ENCODE measurements at places on chromosomes 16 and 17.
A peak's percentile ranks its signal among the peaks of the same experiment; 100 is the strongest.

DNA sequence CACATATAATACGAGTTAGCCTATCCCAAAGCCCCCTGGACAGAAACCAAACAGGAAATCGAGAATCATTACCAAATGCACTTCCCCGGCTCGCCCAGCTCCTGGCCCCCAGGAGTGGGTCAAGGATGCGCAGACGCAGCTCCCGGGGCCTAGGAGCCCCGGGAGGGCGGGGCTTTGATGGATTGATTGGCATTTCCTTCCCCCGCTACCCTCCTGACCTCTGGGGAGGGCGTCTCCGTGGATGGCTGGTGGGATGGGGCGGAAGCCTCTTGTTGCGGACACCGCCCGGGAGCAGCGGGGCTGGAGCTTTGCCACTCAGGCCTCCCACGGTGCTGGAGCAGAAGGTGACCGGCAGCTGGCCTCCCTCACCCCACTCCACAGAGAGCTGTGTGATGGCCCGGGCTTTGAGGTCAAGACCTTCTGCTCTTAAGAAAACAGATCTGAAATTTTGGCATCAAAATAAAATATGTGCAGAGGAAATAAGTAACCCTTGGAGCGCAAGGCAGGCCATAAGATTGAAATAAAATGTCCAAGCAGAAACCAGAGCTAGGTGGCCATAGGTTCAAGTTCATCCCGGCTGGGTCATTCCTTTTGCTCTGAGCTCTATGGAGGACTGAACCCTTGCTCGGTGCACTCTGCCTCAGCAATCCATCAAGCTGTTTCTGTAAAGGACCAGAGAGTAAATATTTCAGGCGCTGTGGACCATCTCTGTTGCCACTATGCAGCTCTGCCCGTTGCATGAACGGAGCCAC, 262.3 kb downstream of the SOX9 start:
- ATAC-seq = peak; percentile 17

- ATAC-seq = no peak
Measured at GRCh38 chr16:86209202-86209601, 301.1 kb upstream of the FOXF1 start.

DNA sequence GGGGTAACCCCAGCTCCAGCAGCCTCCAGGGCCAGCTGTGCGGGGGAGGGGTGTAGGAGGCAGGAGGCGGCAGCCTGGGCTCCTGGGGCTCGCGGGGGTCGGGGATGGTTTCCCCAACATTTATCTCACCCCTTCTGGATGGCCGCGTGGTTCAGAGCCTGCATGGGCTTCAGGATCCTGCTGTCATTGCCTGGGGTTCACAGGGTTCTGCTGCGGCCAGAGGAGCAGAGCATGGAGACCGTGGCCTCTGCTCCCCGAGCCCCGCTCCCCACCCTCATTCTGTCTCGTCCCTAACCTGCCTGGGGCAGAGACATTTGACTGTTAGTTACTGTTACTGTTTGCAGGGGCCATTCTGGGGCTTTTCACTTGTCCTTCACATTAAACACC, 4.9 kb downstream of the MYADML2 start:
- peak; percentile 1 for ATAC-seq

DNA sequence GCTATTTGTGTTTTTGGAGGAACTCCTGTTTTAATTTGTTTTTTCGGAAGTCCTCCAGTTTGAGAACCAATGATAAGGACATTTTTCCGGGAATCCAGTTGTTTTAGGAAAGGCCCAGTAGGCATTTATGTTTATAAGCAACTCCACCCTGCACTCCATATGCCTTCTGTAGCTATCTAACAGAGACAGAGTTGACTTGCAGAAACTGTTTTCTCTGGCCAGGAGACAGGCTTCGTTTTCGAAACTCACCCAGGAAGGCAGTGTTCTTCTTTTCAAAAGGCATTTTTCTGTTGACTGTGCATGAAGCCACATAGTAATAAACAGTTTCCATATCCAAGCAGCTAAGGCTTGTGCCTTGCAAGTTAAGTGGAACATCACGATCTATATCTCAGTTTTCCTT, 587.1 kb downstream of the WWOX start:
- no peak for ATAC-seq

DNA sequence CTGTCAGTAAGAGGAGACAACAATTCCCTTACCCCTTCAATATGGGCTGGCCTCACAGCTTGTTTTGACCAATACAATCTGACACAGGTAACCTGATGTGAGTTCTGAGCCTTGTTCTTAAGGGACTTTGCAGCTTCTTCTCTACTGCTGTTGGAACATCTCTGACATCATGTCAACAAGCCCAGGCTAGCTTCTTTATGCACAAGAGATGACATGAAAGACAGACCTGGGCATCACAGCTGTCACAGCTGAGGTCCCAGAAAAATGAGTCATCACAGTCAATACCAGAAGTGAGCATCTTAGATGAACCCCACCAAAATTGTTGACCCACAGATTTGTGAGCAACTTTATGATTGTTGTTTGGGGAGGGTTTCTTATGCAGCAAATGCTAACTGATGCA, 431.7 kb upstream of the PSMD7 start:
- no peak for ATAC-seq

GRCh38 chr17:28081467-28081866, 39.0 kb downstream of the NLK start:
- no peak for ATAC-seq
